ENCODE measurements at places on chromosomes 16 and 17.

- no peak for DNase-seq
Measured at GRCh38 chr16:74721716-74722115, 21.1 kb upstream of the MLKL start.

DNA sequence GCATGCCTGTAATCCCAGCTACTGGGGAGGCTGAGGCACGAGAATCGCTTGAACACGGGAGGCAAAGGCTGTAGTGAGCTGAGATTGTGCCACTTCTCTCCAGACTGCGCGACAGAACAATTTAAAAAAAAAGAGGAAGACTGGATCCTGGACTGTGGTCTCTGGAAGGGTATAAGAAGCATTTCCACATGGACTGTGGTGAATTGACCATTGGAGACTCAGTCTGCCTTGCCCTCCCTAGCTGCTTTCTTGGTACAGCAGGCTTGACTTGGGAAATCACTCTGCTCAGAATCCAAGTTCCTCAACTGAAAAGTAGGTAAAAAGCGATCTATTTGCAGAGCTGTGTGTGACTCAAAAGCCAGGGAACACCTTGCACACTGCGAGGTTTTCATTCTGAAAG lies 1.0 kb upstream of the MGRN1 start:
- DNase-seq = no peak

- no peak for DNase-seq
Measured at GRCh38 chr17:54899201-54899600, 1.5 kb upstream of the TOM1L1 start.

DNA sequence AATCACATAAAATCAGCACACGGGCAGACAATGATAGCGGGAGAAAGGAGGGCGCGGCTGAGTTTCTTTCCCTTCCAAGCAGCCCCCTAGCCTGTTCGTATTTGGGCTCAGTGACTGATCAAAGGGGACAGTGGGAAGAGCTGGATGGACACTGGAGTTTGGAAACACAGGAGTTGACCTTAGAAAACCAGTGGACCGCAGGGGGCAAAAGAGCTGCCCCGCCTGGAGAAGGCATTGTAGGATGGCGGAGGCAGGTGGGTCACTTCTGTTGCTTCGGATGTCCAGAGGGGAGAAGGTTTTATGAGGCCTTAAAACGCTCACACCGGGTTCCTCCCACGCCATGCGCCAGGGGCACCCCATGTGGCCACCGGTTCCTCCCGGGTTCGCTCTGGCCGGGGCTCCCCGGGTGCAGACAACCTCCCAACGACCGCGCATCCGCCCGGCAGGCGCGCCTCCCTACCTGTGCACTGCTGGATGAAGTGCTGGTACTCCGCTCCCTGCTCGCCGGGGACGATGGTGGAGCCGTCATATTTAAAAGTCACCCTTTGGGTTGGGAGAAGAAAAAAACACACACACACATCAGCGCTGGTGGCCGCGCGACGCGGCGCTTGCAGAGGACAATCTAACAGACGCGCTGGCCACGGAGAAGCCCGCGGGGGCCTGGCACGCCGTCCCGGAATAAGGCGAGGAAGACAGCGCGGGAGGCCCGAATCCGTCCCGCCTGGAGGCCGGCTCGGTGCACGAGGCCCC lies 662 bp downstream of the COTL1 start:
- DNase-seq = no peak

DNA sequence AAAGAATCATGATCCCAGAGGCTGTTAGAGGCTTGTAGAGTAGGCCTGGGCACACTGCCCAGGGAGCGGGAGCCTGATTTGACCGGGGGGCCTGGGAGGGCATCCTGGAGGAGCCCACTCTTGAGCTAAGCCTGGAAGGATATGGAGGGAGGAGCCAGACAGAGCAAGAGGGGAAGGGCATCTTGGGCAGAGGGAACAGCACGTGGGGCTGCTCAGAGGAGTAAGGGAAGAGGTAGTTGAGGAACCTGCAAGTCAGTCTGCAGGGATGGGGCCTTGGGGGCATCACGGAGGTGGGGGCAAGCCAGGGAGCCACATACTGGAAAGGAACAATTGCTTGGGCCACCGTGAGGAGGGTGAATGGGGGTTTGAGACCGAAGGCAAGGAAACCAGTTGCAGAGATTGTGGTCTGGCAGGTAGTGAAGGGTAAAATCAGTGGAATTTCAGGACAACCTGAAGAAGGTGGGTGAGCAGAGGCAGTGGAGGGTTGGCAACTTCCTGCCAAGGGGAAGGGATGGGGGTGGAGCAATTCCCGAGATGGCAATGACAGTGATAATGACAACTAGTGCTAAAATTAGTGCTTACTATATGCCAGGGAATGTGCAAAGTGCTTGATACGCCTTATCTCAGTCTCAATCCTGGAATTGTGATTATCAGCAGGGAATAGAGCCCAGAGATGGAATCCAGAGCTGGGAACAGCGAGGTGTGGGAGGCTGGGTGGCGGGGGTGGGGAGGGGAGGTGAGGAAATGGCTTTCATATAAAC lies 9.7 kb upstream of the RAI1 start:
- no peak for DNase-seq

GRCh38 chr17:80545499-80545826 lies 825 bp downstream of the RPTOR start:
- no peak for DNase-seq

GRCh38 chr17:34378664-34379101 lies 15.7 kb upstream of the CCL1 start:
- DNase-seq = no peak

- DNase-seq = no peak
Measured at GRCh38 chr16:84383106-84383505, 14.8 kb downstream of the ATP2C2 start.

- DNase-seq = no peak
Measured at GRCh38 chr17:17800504-17801021, 36.2 kb downstream of the SREBF1 start.

- no peak for DNase-seq
Measured at GRCh38 chr17:43471585-43472160, 12.1 kb upstream of the DHX8 start.

DNA sequence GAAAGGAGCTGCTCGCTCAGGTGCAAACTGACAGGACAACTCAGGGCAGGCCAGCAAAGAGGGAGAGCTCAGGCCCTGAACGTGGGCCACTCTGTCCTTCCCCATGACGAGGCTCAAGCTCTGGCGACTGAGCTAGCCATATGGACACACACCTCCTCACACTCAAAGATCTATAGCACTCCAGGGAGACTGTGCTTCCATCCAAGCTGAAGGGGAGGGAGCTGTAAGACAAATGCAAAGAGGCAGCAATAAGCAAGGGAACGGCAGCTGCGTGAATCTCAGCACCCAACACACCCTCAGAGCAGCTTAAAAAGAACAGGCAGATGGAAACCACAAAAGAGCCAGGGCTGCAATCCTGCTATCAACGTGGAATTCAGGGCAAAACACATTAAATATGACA lies 13.5 kb downstream of the NUDT16L1 start:
- DNase-seq = no peak

DNA sequence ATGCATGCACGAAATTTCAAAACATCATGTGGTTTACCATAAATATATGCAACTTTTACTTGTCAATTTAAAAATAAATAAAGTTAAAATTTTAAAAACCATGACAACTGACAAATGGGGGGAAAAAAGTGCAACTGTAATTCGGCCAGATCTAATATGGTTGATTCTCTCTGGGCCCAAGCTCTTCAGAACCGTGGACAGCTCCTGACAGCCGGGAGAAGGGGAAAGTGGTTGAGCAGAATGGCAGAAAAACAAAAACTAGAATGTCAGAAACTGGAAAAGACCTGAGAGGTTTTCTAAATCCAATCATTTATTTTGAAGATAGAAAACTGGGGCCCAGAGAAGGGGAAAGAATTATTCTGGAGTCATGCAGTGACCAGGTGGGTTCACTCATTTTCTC lies 126.6 kb downstream of the TMEM132E start:
- DNase-seq = peak; percentile 50

DNA sequence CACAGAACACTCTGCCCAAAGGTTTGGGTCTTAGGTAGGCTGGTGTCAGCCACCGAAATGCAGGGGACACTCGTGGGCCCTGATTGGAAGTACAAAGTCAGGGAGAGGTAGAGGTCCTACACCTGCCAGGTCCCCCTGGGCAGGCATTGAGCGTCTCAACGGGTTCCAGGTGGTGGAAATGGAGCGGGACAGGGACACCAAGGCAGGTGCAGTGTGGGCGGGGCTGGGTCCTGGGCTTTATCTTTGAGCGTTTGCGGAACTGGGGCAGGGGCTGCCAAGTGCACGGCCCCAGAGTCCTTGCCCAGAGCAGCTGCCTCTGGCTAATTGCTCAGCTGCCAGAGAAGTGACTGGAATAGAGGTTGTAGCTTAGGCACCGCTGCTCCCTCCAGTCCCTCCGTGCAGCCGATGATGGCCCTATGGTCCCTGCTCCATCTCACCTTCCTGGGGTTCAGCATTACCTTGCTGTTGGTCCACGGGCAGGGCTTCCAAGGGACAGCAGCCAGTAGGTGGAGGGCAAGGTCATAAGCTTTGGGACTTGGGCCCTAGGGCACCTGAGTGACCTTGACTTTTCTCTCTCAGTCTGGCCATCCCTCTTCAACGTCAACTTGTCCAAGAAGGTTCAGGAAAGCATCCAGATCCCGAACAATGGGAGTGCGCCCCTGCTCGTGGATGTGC lies at the start of gene ZACN:
Gene ZACN, plus strand, starts transcription at position 323 of the 675 bp plus-strand sequence. Its CDS starts 83 bp downstream, at position 406.
- DNase-seq = no peak

DNA sequence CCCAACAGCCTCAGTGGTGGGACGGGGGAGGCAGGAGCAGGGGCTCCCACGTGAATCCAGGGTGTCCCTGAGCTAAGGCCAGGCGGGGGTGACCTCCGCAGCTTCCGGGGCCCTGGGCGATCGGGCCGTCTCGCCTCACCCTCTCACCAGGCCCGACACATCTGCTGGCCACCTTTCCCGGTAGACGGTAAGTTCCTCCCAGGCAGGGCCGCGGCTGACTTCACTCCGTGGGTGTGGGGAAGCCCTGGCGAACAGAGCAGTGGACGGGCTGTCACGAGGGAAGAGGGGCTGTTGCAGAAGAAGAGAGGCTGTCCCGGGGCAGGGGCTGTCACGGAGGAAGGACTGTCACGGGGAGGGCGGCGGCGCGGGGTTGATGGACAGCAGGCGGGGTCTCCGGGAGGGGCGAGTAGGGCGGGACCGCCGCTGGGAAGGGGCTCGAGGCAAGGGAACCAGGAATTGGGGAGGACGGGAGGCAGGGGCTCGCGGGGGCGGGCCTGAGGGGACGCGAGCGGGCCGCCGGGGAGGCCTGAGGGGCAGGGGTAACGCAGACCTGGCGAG lies 498 bp downstream of the PKMYT1 start:
- DNase-seq = no peak

GRCh38 chr17:8598913-8599312 lies 31.6 kb downstream of the MYH10 start:
- no peak for DNase-seq

All from right forelimb (tissue), 1 donor.